ENCODE measurements at places on chromosomes 16 and 17.

GRCh38 chr17:27741361-27741861 lies 58.9 kb downstream of the NOS2 start:
- DNase-seq, result no peak

GRCh38 chr16:12147681-12148080 lies 171.1 kb downstream of the SNX29 start:
- DNase-seq, result no peak

DNA sequence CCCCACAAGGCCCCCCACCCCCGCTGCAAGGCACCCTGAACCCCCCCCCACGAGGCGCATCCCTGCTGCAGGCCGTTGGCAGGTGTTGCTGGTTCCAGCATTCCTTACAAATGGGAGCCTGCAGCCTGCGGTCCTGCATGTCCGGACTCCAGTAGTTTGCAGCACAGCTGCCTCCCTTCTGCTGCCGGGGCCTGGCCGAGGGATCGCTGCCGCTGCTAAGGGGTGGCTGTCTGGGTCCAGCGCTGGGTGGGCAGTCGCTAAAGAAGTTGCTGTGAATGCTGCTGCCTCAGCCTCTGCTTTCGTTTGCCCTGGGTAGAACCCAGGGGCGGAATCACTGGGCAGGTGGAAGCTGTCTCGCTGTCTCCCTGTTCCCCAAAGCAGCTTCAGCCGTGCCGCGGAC lies 11.8 kb downstream of the UTS2R start:
- DNase-seq, result no peak

DNA sequence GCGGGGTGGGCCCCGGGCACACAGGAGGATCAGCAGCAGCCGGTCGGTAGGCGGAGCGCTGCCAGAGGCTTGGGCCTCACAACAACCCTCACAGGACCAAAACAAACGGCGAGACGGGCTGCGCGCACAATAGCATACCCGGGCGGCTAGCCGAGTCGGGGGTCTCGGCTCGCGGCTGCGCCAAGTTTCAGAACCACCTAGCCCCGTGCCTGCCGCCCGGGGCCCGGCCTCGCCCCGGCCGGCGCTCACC lies 732 bp downstream of the ULK2 start:
- DNase-seq, result peak; percentile 54

GRCh38 chr16:1958715-1959268 lies 546 bp upstream of the NDUFB10 start:
- DNase-seq, result no peak

GRCh38 chr16:57372372-57373116 lies at the start of gene CX3CL1:
Gene CX3CL1, plus strand, starts transcription at chr16:57372490. Its CDS starts 79 bp downstream, at chr16:57372569.
- DNase-seq, result no peak

DNA sequence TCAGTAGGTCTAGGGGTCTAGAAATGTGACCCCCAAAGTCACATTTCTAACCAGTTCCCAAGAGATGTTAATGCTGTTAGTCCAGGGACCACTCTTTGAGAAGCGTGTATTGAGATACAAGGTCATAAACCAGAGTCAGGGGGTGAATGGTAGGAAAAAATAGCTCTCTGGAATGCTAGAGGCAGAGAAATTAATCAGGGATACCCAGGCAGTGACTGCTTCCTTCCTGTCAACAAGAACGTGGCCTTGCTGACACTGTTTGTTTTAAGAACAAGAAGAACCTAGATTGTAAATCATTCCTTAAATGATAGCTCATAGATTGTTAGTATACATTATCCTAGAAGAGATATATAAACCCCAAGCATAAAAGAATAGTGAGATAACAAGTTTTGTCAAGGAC lies 43.8 kb downstream of the PITPNM3 start:
- no peak for DNase-seq

DNA sequence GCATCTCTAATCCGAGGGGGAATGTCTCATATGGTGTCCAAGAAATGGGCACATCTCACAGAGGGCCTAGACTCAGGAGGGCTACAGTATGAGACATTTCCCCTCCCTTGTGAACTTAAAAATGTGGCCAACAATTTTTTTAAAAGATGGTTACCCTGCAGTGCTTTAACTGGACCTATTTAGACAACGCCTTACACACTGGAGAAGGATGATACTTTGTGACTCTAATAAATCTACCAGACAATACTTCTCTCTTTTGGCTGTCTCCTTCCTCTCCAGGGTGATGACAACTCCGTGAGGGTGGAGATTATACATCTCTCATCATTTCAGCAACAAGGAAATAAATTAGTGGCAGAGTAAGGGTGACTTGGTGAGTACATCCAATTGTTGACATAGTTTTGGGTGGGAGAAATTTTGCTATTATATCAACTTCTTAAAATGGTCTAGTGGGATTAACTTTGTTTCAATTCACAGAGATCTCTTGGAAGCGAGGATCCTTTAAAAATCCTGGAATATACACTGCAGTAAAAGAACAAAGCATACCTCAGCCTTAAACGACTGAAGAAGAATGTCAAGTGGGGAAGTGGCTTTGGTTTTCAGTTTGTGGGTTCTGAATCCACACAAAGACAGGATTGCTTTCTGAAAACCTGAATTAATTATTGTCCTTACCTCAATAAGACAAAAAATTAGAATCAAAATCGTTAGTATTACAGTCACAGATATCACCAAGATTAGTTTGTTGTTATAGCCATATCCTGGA lies 89.8 kb downstream of the KPNA2 start:
- DNase-seq, result no peak

DNA sequence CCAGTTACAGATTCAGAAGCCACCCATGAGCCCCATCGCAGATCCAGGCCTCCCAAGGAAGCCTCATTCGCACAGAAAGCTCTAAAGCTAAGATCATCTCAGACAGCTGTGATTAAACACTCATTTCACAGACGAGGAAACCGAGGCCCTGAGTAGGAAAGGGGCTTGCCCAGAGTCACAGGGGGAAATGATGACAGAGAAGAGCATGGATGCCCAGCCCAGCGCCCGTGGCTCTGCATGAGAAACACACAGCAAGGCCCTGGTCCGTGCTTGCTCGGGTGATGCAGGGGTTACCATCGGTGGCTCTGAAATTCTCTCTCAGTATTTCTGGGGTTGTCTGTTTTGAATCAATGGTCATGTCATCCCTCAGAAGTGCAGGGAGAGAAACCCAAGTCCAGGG lies 109.6 kb downstream of the C16orf78 start:
- no peak for DNase-seq

GRCh38 chr16:86555704-86556075 lies 655 bp upstream of the MTHFSD start:
- no peak for DNase-seq

- DNase-seq, result no peak
Observed at GRCh38 chr16:57855188-57855587, 52.9 kb upstream of the KIFC3 start.

DNA sequence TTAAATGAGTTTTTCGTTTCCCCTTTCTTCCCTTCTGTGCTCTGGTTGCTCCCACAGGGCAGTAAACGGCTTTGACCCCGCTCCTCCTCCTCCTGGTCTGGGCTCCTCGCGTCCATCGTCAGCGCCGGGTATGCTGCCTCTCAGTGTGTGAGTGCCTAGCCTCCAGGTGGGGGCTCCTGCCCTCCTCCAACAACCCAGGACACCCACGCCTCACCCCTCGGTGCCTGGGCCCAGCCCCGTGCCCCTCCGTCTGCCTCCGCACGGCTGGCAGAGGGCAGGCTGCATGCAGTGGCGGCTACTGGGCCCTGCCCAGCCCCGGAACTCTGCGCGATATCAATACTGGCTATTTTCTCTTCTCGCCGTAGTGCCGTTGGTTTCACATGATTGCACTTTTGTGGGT lies 31.2 kb downstream of the NDEL1 start:
- no peak for DNase-seq

DNA sequence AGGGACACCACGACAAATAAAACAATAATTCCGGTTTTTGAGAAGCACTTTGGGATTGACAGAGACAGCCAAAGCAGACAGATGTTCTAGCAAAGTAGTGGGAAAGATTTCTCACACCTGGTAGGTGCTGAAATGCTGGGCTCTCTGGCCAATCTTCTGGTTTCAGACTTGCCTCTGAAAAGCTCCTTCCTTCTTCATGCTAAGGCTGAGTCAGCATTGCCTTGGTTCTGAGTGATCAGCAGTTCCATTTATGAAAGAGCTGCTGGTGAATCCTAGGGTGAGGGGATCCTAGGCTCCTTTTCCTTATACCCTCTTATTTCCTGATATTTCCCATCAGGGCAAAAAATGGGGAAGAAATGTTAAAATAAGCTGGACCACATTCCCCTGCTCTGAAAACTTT lies 268.7 kb upstream of the SALL1 start:
- DNase-seq, result no peak

- no peak for DNase-seq
Observed at GRCh38 chr17:20159406-20160069, 150.4 kb downstream of the SPECC1 start.

DNA sequence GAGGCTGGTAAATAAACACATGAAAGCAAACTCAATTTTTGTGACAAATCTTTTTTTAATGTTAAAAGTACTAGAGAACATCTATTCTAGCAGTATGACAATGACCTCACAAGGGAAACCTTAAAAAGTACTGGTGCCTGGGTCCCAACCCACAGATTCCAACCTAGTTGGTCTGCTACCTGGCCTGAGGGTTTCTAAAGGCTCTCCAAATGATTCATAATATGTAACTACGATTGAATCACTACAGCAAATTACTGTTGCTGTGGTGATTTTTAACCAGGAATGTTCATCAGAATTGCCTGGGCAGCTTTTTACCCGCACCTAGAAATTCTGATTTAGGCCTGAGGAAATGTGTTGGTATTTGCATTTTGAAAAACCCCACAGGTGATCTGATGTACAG lies 26.1 kb downstream of the CDR2 start:
- no peak for DNase-seq

GRCh38 chr17:63694950-63695773 lies 4.8 kb downstream of the LIMD2 start:
- no peak for DNase-seq

GRCh38 chr17:80116276-80116920 lies 15.0 kb downstream of the GAA start:
- no peak for DNase-seq

- DNase-seq, result no peak
Observed at GRCh38 chr16:62863139-62863538, 826.9 kb upstream of the CDH8 start.

GRCh38 chr16:86320237-86320595 lies 190.1 kb upstream of the FOXF1 start:
- DNase-seq, result no peak

DNA sequence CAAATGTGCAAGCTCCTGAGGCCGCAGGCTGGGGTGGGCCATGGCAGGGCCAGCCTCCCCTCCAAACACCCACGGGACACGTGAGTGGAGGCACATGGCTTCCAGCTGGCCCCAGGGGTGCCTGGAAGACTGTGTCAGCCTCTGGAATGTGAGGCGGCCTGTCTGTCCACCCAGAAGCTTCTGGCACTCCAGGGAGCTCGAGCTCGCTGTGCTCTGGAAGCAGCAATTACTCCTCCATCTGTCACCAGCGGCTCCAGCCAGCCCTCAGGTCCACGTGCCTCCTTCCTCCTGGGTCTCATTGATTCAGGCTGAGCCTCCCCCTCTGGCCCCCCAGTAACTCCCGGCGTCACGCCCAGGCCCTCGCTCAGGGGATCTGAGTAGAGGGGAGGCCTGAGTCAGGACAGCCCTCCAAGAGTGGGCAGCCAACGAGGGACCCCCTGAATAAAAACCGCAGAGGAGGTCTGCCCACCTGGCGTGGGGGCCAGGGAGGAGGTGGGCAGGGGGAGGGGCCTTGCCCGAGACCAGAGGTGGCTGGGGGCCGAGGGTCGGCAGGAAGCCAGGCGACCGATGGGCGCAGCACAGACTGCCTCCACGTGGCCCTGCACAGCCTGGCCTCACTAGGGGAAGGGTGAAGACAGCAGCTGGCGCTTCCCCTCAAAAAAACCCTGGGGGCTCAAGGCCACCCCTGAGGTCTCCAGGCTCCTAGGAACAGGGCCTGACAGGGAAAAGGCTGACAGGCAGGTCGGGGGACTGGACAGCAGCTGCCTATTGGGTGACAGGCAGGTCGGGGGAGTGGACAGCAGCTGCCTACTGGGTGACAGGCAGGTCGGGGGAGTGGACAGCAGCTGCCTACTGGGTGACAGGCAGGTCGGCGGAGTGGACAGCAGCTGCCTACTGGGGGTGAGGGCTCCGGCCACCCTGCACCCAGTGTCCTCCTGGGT lies 11.9 kb downstream of the PIEZO1 start:
- DNase-seq, result no peak

DNA sequence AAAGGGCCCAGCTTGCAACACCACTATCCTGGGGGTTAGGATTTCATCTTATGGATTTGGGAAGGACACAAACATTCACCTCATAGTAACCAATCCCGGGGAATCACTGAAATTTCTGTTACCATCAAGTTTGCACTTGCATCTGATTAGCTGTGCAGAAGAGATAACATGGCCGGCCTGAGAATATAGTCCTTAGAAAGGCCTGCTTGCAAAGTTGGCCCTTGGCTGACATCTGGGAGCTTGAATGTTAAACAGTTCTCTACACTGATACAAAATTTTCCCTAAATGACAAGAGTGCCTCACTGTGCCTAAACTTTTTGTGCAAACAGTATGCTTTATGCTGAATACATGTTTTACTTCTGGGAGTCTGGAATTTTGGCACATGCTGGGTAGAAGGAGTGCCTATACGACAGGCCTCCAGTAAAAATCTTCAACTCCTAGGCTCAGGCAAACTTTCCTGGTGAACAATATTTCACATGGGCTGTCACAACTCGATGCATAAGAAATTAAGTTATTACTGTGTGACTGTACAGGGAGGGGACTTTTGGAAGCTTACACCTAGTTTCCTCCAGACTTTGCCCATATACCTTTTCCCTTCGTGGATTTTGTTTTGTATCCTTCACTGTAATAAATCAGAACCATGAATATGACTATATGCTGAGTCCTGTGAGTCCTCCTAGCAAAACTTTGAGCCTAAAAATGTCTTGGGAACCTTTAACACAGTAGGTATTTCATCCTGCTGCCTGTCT lies 31.3 kb downstream of the TBC1D3B start:
- DNase-seq, result no peak

- DNase-seq, result peak; percentile 54
Observed at GRCh38 chr16:62225675-62226074, 189.4 kb upstream of the CDH8 start.

GRCh38 chr17:61378658-61379456 lies 20.8 kb upstream of the TBX2 start:
- DNase-seq, result no peak

DNA sequence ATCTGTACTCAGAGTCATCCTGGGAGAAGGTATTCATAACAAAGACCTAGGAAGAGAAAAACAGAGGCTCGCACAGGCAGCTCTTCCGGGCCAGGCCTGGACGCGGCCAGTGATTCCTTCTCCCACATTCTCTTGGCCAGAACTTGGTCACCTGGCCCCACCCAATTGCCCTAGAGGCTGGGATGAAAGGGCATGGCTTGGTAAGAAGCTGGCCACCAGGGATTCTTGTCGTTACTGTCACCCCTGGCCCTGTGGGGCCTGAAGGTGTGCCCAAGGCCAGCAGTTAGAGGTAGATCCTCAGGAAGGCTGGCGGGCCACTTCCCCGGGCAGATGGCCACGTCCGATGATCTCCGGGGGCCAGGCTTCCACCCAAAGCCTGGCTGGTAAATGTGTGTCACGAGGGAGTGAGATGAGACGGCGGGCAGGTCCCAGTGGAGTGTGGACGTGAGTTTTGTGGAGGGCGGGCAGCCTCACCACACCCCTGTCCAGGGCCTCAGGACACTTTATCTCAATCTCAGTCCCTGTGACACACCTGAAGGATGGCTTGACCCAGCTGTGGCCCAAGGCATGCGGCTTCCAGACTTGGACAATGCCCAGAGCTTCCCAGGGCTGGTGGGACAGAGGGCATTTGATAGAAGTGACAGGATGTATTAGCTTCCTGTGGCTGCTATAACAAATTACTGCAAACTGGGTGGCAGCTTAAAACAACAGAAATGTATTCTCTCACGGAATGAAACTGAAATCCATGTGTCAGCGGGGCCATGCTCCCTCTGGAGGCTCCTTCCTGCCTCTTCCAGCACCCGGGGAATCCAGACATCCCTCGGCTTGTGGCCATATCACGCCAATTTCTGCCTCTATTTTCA lies 66.3 kb upstream of the GSE1 start:
- DNase-seq, result no peak
